ENCODE measurements at places on chromosomes 5 and 9.
A peak's percentile ranks its signal among the peaks of the same experiment; 100 is the strongest.

GRCh38 chr5:1272201-1272600 is 22.7 kb downstream of the TERT start:
- no peak for DNase-seq

GRCh38 chr9:138115506-138115905 is 237.9 kb downstream of the CACNA1B start:
- no peak for DNase-seq

GRCh38 chr9:37284636-37285035 is 137.9 kb upstream of the GRHPR start:
- DNase-seq: no peak

- DNase-seq: peak; percentile 56
Observed at GRCh38 chr5:124661317-124662141, 84.9 kb downstream of the ZNF608 start.

DNA sequence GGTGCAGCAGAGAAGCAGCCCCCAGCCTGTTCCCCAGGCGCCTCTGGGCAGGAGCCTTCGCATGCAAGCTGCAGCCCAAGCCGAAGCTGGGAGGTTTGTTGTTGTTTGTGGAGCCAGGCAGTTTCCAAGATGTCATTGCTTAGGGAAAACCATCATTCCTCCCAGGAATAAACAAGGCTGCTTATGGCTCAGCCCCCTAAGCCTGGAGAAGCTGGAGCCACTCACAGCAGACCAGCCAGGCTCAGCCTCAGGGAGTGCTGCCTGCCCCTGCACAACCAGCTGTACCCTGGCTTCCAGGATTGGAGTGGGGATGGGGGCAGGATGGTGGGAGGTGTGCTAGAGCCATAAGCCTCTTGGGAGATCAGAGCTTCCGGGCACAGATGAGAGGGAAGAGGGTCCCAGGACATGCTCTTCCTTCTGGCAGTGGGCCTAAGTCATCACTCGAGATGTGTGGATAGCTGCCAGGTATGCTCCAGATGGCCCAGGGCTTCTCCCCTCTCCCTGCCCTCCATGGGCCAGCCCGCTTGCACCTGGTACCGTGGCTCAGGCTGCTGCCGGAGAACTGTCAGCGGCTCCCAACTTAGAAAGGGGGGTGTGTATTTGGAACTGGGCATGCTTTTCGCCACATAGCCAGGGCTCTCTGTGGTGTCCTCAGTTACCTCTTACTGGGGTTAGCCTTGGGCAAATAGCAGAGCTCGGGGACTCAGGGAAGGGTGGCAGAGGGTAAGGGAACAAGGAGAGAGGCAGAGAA is 105.2 kb downstream of the RGS3 start:
- no peak for DNase-seq

GRCh38 chr5:37316027-37316426 is 54.9 kb downstream of the NUP155 start:
- DNase-seq: no peak

GRCh38 chr5:33195431-33196165 is 245.2 kb upstream of the TARS1 start:
- peak; percentile 31 for DNase-seq

DNA sequence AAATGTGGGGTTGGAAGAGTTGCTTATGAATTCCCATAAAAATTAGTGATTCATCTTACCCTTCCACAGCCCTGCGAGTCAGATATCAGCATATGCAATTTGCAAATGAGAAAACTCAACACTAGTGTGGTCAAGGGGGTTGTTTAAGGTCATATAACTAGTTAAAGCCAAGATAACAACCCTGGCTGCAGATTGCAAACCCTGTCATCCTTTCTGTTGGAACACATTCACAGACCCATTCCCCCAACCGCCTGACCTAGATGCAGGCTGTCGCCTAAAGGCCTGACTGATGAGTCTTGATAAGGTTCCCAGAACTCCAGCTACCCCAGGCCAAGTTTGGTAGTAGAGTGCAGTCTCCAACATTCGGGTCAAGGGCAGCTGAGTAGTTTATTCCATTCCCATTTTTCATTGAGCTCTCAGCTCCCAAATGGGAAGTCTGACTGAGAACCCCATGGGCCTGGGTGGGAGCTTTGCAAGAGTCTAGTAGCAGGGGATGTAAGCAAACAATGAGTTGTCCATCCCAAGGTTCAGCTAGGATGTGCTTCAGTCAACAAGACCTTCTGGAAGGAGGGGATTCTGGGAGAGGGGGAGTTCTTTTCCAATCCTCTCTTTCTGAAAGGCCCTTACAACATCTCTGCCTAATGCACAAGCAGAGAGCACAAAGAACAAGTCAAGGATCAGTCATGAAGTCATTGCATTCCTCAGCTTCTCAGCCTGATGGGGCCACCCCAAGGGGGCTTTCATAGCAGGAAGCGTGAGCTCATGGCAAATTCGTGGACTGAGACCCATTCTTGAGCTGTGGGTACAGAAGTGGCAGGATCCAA is 40.3 kb downstream of the ADAM19 start:
- no peak for DNase-seq

- no peak for DNase-seq
Observed at GRCh38 chr9:96085491-96086143, 210.1 kb downstream of the ERCC6L2 start.

- no peak for DNase-seq
Observed at GRCh38 chr5:955886-956761, 52.5 kb upstream of the NKD2 start.

DNA sequence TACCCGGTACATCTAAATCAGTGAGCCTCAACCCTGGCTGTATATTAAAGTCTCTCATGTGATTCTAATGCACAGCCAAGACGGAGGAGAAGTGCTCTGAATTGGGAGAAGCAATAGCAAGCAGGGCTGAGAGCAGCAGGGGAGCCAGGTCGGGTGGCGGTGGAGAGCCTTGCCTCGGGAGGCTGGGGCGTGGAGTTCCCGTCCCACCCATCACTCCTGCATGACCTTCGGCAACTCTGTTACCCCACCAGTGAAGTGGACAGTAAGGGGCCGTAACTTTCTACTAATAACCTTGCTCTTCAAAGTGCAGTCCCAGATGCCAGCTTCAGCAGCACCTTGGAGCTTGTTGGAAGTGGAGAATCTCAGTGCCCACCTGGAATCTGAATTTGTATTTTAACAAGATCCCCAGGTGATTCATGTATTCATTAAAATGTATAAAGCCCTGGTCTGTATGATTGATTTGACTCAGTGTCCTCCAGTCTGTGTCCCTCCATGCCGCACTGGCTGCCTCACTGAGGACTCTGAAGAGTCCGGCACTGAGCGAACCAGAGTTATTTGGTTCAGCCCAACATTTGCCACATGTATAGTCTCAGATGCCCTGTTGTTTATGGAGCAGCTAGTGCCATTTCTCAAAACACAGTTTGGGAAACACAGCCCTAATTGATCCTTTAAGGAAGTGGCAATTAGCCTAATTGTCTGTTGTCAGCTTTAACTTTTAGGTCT is 6.5 kb downstream of the ERGIC1 start:
- no peak for DNase-seq

DNA sequence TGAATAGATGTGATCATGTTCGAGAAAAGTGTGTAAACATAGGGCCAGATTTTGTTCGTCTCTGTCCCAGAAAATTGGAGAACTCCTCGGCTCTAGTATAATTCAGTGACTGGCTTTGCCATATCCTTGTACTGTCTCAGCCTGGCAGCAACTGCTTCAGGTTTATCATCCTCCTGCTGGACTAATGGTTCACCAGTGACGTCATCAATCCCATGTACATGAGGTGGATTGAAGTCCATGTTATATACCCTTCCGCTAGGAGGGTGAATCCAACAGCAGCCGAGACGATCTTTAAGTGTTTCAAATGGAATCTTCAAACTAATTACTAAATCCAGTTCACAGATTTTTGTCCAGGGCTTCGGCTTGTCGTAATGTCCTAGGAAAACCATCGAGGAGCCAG is 17.1 kb upstream of the PLPP1 start:
- DNase-seq: no peak

- no peak for DNase-seq
Observed at GRCh38 chr5:140927228-140927573, 1.1 kb downstream of the PCDHAC1 start.

GRCh38 chr9:70534471-70534870 is 120.0 kb upstream of the KLF9 start:
- DNase-seq: no peak

DNA sequence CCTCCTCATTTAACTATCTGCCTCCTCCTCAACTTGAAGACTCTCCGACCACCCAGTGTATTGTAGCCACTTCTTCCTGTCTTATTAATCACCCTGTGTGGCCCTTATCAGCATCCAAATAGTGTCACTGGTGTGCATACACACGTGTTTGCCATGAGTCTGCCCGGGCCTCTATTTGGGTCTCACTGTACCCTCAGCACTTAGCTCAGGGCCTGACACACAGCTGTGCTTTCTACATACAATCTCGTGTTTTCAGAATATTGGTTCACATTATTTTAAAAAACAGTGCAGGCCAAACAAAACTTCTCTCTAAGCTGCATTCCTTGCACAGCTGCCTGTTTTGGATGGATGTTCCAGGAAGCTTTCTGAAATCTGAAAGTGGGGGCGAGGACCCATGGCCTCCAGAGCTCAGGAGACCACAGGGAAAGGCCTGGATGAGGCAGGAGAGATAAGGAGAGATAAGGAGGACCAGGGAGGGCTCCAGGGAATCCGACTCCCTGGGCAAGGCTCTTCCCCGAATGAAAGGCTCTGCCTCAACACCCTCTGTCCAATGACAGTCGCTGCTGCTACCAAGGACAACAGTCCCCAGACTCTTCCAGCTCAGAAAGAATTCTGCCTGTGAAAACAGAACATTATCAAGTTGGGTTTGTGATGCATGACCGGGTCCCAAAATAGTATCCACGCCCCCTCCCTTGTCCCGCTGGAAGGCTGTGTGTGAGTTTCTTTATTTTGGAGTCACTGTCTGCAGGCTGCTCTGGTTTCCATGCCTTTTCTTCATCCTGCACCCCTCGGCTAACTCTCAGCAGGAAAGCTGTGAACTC is 255.6 kb downstream of the NSG2 start:
- DNase-seq: no peak
